ENCODE measurements at places on chromosomes 7 and 10.

GRCh38 chr7:64667311-64667710 lies 1.4 kb downstream of the ZNF107 start:
- DNase-seq, result no peak

- DNase-seq, result no peak
These were observed 82.0 kb upstream of the PDZD8 start for GRCh38 chr10:117457071-117457810.

DNA sequence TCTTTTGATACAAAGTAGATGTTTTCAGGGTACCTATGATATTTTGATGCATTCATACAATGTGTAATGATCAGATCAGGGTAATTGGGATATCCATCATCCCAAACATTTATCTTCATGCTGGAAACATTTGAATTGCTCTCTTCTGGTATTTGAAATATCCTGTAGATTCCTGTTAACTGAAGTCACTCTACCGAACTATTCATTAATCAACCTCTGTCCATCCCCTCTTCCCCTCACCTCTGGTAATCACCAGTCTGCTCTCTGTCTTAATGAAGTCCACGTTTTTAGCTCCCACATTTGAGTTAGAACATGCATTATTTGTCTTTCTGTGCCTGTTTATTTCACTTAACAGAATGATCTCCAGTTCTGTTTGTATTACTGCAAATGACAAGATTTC lies 11.3 kb downstream of the MTG1 start:
- DNase-seq, result no peak

DNA sequence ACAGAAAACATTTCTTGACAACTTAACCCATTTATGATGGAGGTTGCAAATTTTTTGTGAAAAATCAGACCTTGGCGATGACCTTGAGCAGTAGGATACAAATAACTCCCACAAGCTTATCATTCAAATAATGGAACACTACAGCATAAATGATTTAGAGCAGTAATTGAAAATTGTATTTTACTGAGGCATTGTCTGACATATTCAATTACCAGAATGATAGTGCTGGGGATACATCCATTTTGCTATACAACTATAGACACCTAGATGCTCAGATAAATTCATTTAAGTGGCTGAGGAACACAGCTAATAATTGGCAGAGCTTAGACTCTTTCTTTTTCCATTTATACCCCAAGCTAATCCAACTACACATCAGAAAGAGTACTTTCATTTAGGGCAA lies 18.9 kb downstream of the TWIST1 start:
- DNase-seq, result no peak

GRCh38 chr7:129615018-129615417 lies 3.5 kb downstream of the NRF1 start:
- DNase-seq, result no peak

DNA sequence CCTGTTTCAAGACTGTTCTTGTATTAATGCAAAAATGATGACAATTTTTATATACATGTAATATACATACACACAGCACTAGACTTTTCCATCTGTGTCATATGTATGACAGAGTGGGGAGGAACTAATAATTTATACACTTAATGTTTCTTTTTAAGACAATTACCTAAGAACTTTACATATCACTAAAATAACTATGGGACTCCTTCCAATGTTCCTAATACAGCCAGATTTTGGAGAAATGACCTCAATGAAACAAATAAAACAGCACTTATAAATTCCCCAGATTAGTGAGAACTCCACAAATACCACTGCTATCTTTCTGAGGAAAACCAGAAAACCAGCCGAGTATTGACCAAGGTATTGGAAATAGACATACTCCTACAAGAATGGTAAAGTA lies 199.4 kb downstream of the ELMO1 start:
- DNase-seq, result no peak

GRCh38 chr7:36916619-36917018 lies 192.3 kb upstream of the AOAH start:
- DNase-seq, result no peak

- no peak for DNase-seq
These were observed 113.8 kb downstream of the CHN2 start for GRCh38 chr7:29308424-29308823.

DNA sequence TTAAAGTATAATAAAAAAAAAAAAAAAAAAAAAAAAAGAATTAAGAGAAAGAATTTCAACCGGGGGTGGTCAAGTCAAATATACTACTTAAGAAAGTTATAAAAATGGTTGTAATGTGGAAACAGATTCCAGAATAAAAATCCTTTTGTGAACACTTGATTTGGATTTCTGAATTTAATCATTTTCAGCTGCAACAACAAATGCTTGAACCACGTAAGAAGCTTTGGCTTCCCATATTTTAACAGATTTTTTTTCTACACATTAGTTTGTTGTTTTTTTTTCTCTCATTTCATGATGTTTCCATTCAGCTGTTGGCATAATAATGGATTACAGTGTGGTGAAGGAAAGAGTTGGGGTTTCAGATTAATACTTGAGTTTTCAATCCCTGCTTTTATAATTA lies 137.3 kb upstream of the AGR3 start:
- no peak for DNase-seq

- DNase-seq, result no peak
These were observed 20.4 kb upstream of the GPR37 start for GRCh38 chr7:124785994-124786393.

GRCh38 chr7:104938741-104939390 lies 75.1 kb upstream of the KMT2E start:
- DNase-seq, result no peak

GRCh38 chr7:6316226-6316625 lies 43.8 kb upstream of the CYTH3 start:
- DNase-seq, result no peak

GRCh38 chr7:95687759-95688343 lies 84.5 kb upstream of the DYNC1I1 start:
- DNase-seq, result no peak

DNA sequence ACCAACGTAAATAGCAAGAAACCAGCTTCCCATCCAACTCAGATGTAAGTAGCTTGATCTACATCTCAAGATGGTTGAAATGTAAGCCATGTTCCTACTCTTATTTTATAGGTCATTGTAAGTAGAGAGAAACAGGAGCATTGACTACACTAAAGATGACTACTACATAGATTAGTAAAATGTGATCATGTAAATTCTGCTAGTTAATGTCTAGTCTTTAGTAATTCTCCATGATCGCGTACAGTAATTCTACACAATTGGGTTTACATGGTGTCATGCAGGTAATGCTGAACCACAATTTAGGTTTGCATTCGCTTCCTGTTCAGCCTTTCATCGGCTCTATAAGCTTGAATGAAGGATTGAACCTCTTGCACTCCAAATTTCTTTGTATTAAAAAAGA lies 14.9 kb upstream of the SFMBT2 start:
- no peak for DNase-seq

DNA sequence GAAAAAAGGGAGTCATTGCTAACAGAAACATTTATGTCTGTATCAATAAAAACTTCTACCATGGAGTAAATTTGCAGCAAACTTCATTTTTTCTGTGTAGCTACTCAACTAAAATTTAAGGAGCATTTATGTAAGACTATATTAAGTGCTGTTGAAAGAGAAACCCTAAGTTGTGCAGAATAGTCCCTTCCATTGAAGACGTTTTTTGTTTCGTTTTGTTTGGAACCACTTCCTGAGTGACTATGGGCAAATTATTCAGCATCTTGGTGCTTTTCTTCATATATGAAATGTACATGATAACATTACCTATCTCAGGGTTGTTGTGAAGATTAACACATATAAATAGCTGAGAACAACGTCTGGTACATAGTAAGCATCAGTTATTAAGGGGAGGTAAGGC lies 24.3 kb downstream of the SEM1 start:
- DNase-seq, result no peak

GRCh38 chr10:2188371-2188770 lies 451.0 kb upstream of the ADARB2 start:
- DNase-seq, result no peak

GRCh38 chr10:121309164-121309563 lies 289.1 kb downstream of the FGFR2 start:
- DNase-seq, result no peak

Measured in activated T-helper 9 cell treated with anti-CD3 and anti-CD28 coated beads, Interleukin-2, amount 50 U/mL, for 16 hours (primary cell).